ENCODE measurements at places on chromosomes 2 and 18.

DNA sequence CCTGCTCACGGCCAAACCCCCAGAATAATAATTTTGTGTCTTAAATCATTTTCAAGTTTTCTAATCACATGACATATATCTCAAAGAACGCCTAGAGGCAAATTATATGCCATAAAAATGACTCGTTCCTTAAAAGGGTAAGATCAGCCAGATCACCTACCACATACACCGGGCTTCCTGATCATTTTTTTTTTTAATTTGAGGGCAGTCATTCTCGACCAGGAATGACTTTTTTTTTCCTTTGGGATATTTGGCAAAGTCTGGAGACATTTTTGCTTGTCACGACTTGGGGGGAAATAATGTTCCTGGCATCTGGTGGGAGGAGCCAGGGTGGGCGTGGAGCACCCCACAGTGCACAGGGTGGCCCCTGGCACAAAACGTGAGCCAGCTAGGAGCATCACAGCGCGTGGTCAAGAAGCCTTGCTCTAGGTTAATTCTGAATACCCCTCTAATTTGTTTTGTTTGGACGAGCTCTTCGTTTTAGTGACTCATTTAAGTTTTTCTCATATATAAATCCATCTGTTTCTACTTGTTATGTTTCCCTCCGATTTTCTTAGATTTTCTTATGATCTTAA lies 94.9 kb downstream of the TWIST2 start:
- DNase-seq = no peak

GRCh38 chr2:143550500-143550899 lies 421.3 kb downstream of the ARHGAP15 start:
- no peak for DNase-seq

GRCh38 chr18:58298251-58299134 lies 254.5 kb downstream of the NEDD4L start:
- no peak for DNase-seq

GRCh38 chr2:200653021-200653420 lies 67.2 kb downstream of the AOX1 start:
- no peak for DNase-seq

GRCh38 chr2:237720444-237720843 lies 78.1 kb upstream of the RBM44 start:
- no peak for DNase-seq

- DNase-seq = no peak
Measured at GRCh38 chr2:72263776-72264060, 116.1 kb upstream of the CYP26B1 start.
